ENCODE measurements at places on chromosomes 11 and 22.
A peak's percentile ranks its signal among the peaks of the same experiment; 100 is the strongest.

- DNase-seq, result no peak
These were observed 1.6 kb downstream of the LGR4 start for GRCh38 chr11:27470826-27471588.

DNA sequence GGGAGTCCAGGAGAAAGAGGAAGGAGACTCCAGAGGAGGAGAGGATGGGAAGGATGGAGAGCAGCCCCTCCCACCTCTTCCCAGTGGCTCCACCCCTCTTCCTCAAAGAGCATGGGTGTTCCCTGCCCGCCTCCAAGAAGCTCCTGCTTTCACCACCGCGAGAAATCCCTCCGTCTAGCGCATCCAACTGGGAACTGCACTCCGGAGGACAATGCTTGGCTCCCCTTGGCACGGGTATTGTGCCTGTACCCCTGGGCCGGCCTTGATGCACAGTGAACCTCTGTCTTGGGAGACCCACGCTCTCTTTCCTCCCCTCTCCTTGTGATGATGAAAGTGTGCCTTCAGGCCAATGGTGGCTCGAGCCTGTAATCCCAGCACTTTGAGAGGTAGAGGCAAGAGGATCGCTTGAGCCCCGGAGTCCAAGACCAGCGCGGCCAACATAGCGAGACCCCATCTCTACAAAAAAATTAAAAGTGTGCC lies 14.9 kb upstream of the ADA2 start:
- DNase-seq, result no peak

GRCh38 chr11:42770444-42771065 lies 541.2 kb upstream of the API5 start:
- no peak for DNase-seq

- DNase-seq, result no peak
These were observed 11.5 kb upstream of the YWHAH start for GRCh38 chr22:31932863-31933262.

DNA sequence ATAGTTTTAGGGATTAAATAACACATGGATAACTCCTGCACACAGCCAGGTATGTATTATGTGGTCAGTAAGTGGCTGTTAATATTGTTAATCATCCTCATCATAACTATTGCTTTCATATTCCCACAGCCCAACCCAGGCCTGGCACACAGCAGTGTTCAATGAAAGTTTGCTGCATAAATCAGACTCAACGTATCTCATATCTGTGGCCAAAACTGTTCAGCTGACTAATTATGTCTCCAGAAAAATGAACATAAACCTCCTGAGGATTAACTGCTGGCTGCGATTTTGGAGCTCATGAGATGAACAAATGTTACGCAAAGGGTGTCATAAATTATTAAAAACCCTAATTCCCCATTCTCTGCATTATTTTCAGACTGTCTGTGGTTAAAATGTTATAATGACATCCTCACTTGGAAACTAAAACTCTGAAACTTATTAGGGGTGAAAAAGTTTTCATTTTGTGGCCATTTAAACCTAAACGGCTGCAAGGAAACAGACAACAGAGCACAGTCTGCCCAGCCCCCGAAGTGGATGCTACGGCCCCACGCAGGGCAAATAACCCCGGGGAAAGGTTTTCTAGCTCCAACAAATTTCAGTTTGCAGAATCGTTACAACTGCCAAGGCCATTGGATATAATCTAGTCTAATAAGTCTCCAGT lies 17.3 kb downstream of the ABCC8 start:
- no peak for DNase-seq

DNA sequence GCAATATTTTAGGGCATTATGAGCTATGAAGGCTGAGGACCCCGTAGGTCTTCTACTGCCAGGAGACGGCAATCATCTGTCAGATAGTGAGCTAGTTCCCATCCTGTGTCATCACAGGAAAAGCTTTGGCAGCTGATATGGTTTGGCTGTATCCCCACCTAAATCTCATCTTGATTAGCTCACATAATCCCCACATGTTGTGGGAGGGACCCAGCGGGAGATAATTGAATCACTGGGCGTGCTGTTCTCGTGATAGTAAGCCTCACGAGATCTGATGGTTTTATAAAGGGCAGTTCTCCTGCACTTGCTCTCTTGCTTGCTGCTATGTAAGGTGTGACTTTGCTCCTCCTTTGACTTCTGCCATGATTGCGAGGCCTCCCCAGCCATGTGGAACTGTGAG lies 18.1 kb downstream of the CSRP3 start:
- DNase-seq, result no peak

DNA sequence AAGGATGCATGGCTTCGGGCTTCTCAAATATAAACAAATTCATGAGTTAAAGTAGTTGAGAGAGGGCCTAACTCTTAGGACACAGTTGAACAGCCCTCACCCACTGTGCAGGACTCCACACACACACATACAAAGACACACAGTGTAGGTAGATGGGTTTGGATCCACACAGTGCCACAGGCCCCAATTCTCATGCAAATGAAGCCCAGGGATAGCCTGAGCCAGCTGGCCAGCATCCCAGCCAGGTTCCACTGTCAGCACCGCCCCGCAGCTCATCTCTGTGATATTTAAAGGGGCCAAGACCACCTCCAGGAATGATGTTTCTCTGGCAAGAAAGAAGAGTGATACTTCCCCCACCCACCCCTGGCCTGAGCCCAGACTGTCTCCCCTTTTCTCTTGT lies 11.7 kb downstream of the SLC35C1 start:
- DNase-seq, result no peak

- DNase-seq, result no peak
These were observed 1496.4 kb downstream of the BRD1 start for GRCh38 chr22:48331266-48331665.

- no peak for DNase-seq
These were observed 36.2 kb downstream of the THOC5 start for GRCh38 chr22:29517215-29517908.

- no peak for DNase-seq
These were observed 21.7 kb downstream of the CCDC81 start for GRCh38 chr11:86396396-86396795.

GRCh38 chr11:103581760-103582159 lies 454.7 kb upstream of the DDI1 start:
- no peak for DNase-seq

DNA sequence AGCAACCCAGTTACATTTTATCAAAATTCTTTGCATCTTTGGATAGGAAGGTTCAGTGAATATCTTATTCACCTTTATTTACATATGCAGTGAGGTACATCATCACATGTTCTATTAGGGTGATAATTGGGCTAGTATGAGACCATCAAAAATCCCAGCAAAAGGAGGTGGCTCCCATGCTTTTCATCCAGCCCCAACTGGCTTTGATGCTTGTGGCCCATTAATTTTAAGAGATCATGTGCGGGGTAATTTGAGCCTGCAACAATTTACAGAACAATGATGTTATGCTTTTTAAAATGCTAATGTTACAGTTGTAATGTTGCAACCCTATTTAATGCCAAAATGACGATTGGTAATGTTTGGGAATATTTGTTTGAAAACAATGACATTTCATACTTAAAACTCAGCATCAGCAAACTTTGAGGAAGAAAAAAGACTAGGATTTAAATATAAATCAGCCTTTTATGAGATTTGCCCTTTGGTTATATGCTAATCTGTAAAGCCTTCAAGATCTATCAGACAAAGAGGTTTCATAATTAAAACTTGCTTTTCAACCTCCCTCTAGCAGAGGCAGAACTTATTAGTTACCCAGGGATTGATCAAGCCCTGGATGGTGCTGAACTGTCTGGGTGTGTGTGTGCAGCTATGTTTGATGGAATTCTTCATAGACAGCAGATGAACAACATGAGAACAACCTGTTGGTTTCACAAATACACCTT lies 183.5 kb upstream of the SORL1-AS1 start:
- DNase-seq, result no peak

GRCh38 chr11:65593518-65594414 lies 1.8 kb downstream of the KCNK7 start:
- DNase-seq, result peak; percentile 48

DNA sequence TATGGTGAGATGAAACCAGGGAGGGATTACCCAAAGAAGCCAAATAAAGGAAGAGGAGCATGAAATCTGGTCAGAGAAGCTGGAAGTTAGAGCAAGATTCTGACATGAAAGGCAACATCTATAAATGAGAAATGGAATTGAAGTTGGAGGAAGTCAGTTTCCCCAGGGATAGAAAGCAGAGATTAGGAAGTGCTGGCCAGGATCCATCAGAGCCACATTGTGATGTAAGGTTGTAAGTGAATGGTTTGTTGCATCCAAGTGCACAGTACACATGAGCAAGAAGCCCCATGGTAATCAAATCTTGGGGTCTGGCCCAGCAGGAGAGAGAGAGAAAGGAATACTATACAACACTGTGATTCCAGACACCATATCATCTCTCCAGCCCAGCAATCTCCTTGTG lies 6.6 kb upstream of the NLRP10 start:
- no peak for DNase-seq

- no peak for DNase-seq
These were observed 29.0 kb downstream of the C22orf31 start for GRCh38 chr22:29032584-29032983.

DNA sequence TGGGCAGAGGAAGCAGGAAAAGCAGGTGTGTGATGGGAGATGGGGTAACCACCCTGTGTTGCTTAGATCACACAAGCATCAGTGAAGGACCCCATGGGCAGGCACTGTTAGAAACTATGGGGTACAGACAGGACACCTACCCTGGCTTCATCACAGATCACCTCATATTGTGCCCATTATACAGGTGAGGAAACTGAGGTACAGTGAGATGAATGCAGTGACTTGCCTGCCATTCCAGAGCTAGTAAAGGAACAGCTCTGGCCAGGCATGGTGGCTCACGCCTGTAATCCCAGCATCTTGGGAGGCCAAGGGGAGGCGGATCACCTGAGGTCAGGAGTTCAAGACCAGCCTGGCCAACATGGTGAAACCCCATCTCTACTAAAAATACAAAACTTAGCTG lies 5.9 kb upstream of the MARK2 start:
- no peak for DNase-seq

DNA sequence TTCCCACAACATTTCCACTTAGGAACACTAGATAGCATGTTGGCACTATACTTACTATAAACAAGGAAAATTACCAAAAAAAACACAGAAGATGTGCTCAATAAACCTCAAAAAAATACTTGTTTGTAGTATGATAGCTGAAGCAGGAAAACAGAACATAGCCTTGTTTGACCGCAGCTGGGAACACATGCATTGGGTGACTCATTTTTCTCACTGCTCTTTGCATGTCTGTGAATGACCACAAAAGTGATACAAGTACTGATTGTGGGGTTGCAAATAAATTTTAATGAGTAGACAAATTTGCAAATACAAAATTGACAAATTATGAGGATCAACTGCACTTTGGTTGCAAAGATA lies 22.8 kb upstream of the GUCY1A2 start:
- DNase-seq, result no peak

- no peak for DNase-seq
These were observed 748.1 kb downstream of the KCNA4 start for GRCh38 chr11:29268733-29269132.

DNA sequence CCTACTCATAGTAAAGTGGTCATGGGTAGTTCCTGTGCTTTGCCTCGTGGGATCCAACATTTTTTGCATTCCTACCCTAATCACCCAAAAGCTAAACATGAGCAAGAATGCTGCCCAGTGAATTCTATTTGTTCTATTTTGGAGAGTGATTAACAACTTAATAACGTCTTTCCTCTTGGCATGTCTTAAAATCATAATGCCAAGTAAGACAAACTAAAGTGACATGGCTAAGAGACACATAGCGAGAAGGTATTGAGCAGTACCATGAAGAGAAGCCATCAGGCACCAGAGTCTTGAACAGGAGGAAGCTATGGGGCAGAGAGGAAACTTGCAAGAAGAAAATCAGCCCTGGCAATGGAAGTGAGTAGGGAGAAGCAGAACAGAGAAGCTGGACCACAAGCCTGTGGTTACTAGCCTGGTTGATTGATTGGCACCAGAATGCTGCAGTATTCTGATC lies 32.0 kb downstream of the EXPH5 start:
- DNase-seq, result no peak

GRCh38 chr11:105986554-105986953 lies 35.5 kb downstream of the MSANTD4 start:
- DNase-seq, result no peak

DNA sequence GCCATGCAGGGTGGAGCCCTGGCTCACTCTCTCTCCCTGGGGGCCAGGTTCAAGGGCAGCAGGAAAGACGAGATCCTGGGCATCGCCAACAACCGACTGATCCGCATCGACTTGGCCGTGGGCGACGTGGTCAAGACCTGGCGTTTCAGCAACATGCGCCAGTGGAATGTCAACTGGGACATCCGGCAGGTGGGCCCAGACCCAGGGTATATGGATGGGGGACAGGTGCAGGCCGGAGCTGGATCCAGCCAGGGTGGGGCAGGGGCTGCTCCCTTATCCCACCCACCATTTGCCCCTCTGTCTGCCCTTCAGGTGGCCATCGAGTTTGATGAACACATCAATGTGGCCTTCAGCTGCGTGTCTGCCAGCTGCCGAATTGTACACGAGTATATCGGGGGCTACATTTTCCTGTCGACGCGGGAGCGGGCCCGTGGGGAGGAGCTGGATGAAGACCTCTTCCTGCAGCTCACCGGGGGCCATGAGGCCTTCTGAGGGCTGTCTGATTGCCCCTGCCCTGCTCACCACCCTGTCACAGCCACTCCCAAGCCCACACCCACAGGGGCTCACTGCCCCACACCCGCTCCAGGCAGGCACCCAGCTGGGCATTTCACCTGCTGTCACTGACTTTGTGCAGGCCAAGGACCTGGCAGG lies 2.9 kb downstream of the TRPT1 start:
- DNase-seq, result no peak

GRCh38 chr11:47723041-47723440 lies 7.9 kb upstream of the AGBL2 start:
- no peak for DNase-seq

DNA sequence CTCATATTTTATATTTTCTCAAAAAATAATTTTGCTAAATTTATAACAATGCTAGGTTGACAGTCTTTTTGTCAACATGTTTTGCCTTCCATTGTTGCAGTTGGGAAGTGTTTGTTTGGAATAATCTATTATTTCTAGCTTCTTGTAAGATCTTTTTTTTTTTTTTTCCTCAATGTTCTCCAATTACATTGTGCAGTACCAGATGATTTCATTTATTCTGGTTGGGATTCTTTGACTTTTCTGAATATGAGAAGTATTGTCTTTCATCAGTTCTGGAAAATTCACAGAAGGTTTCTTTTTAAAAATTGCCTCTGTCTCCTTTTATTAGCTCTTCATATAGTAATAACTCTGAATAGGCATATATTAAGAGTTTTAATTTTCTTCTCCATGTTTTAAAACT lies 245.4 kb downstream of the DYNC2H1 start:
- DNase-seq, result no peak

- no peak for DNase-seq
These were observed 34.4 kb downstream of the RELT start for GRCh38 chr11:73410627-73411026.
